ENCODE measurements at places on chromosomes 13 and 19.
A peak's percentile ranks its signal among the peaks of the same experiment; 100 is the strongest.

GRCh38 chr13:36445891-36446351 is 13.6 kb downstream of the CCNA1 start:
- DNase-seq, result no peak

- no peak for DNase-seq
Observed at GRCh38 chr19:55673889-55674288, 1.1 kb upstream of the EPN1 start.

DNA sequence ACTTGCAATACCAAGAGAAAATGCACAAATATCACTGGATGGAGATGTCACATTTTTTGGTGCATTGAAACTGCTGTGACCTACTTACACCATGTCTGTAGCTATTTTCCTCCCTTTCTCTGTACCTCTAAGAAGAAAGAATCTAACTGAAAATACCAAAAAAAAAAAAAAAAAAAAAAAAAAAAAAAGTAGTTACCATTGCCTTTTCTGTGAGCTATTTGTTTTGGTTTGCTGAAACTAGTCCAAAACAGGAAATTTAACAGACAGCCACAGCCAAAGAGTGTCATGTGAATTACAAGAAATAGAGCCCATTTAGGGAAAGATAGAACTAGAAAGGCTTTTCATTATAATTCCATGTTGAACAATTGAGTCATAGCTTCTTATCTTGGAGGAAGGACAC is 37.3 kb downstream of the TNFSF13B start:
- no peak for DNase-seq

DNA sequence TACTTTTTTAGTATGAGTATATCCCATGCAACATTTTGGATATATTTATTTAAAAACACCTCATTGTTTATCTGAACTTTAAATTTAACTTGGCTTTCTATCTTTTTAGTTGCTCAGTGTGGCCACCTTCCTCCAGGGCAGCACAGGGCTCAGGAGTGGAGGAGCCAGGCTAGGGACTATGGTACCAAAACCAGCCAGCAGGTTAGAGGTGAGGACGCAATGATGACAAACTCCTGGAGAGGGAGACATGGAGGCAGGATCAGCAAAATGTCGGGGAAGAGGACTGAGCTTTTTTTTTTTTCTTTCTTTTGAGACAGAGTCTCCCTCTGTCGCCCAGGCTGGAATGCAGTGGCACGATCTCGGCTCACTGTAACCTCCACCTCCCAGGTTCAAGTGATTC is 29.6 kb upstream of the CALM3 start:
- no peak for DNase-seq

DNA sequence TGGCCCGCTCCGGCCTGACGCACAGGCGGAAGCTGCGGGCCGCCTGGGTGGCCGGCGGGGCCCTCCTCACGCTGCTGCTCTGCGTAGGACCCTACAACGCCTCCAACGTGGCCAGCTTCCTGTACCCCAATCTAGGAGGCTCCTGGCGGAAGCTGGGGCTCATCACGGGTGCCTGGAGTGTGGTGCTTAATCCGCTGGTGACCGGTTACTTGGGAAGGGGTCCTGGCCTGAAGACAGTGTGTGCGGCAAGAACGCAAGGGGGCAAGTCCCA is 4.4 kb downstream of the FFAR1 start:
- no peak for DNase-seq

DNA sequence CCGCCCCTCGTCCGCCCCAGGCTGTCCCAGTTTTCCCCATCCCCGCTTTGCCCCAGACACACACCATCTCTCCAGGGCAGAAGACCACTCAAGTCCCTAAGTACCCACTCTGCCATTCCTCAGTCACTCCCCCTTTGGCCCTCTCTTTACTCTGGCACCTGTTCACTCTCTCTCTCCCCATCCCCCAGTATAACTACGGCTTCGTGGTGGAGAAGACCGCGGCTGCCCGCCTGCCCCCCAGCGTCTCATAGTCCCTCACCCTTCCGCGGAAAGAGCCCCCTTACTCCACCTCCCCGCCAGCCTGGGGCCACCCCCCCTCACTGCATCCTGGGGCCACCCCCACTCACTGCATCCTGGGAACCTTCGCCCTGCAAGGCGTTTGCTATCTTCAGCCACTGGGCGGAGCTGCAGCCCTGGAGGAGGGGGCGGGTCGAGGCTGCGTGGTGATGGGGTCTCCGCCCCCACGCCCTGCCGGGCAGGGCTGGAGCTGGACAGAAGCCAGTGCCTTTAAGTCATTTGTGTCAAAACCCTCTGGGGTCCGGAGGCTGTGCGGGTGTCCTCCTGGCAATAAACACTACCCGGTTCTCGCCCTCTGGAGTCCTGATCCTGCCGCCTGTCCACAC is 5.0 kb downstream of the MVB12A start:
- DNase-seq, result no peak

DNA sequence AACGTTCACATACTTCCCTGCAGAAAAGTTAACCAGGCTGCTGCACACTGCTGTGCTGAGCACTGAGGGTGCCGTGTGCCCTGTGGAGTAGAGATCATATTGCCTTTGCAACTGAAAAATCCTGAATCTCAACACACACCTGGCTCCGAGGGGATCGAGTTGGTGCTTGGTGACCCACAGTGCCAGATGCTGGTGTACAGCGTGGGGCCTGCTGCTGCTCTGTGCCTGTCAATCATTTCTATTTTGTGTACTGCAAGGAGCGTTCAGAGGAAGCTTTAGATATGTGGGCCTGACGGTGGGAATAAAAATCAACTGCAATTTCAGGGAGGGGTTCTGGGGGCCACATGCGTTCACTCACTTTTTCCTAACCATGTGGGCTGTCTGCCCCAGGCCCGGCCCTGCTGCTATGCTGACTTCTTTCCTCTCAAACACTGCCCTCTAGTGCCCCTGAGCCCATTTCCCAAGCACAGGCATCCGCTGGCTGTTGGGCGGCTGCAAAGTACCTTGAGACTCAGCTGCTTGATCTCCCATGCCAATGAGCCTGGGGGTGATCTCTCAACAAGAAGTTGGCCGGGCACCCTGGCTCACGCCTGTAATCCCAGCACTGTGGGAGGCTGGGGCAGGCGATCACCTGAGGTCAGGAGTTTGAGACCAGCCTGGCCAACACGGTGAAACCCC is 9.7 kb upstream of the LENG8 start:
- DNase-seq, result peak; percentile 28

- peak; percentile 20 for DNase-seq
Observed at GRCh38 chr13:71865874-71866334, 1.1 kb downstream of the DACH1 start.

DNA sequence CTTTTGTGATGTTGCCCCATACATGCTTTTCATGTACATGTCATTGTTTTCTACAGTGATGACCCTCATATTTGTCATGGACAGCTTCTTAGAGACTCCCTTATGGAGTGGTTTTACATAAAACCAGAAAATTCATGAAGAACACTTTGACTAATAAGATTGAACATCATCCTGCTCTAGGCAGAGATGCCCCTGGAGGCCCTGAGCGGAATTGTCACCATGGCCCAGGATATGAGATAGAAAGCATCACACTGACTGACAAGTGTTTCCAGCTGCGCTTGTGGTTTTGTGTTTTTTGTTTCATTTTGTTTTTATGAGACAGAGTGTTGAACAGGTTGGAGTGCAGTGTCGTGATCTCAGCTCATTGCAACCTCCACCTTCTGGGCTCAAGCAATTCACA is 22.2 kb downstream of the ZNF701 start:
- DNase-seq, result no peak

DNA sequence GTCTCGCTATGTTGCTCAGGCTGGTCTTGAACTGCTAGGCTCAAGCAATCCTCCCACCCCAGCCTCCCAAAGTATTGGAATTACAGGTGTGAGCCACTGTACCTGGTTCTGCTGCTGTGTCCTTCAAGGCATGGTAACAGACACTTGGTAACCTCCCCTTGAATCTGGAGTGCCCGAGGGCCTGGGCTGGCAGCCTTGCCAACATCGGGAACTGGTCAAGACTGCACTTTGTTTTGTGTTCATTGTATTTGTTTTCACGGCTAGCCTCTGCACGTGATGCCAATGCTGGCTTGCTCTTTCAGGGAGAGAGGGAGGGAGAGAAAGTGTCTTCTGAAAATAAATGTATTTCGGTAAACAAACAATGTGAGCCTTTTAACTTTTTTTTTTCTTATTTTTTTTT is 12.0 kb downstream of the CERS4 start:
- no peak for DNase-seq

DNA sequence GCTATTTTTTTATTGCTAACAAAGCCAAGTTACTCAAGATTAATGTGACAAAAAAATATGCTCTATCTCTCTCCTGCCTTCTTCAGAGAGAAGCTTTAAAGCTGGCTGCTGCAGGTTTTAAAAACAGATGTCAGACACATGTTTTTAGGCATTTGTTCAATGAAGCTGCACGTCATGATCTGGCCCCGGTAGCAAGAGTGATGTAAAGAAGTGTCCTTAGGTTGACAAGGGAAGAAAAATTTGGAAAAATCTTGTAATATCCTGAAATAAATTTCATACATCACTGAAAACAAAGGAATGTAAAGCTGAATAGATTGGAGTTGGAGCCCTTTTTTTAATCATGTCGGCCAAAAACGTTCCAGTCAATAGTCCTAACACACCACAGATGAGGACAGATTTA is 531.4 kb upstream of the NBEA start:
- DNase-seq, result peak; percentile 29

GRCh38 chr19:19900139-19900728 is 512 bp upstream of the ZNF93 start:
- peak; percentile 91 for DNase-seq

DNA sequence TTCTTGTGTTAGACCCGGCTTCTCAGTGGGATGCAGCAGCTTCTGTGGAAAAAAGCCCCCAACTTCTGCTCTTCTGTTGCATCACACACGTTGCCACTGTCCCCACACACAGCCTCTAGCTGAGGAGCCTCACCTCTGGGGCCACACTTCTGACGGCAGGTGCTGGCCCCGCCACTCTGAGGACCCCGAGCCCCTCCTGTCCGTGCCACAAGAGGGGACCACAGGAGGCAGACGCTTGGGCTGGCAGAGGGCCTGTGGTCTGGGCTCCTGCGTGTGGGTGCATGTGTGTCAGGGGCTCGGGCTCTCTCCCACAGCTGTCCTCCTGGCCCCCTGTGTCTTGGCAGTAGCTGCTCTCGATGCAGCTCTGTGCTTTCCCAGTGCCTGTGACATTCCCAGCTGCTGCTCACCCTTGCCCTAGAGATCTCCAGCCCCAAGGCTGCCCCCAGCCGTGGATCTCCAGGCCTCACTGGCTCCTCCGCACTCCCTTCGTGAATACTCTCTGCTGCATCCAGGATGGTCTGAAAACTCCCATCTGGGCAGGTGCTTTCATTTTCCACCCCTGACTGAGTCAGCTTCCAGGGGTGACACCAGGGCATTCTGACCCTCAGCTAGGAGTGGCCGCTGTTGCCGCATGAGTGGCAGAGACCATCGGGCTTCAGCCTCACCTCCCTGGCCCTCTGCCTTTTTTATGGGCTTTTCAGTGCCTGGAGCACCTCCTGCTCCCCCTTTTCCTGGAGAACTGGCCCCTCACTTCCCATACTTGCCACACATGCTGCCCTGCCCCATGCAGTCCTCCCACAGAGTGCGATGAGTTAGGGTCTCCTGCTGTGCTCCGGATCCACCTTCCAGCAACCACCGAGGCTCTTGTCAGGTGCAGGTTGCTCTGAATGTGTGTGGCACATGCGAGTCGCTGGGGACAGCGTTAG is 13.7 kb downstream of the MAU2 start:
- no peak for DNase-seq

DNA sequence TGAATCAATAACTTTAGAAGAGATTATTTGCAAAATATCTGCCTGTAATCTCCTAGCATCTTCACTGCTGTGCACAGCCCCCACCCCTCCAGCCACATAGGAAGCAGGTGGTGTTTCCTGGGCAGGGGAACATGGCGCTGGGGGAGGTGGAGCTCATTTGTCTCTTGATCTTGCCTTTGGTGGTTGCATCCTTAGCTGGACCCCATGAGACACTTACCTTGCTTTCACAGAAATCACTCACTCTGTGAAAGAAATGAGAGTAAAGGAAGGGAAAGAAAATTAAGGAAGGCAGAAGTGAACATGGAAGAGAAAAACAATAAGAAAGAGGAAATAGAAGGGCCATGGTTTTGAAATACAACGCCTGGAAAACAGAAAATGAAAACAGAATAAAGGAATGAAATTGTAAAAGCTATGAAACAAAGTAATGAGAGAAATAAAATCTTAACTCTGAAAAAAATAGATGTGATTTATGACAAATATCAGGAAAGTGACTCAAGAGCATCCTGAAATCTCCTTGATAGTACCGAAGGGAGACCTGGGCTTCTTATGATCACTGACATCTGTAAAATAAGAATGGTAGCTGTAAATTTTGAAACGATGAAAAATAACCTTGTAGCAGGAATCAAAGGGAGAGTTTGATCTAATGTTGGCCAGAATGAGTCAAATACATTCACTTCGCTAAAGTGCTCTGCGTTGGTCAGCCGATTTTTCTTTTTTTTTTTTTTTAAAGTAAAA is 17.2 kb upstream of the RNASEH2B start:
- DNase-seq, result no peak

DNA sequence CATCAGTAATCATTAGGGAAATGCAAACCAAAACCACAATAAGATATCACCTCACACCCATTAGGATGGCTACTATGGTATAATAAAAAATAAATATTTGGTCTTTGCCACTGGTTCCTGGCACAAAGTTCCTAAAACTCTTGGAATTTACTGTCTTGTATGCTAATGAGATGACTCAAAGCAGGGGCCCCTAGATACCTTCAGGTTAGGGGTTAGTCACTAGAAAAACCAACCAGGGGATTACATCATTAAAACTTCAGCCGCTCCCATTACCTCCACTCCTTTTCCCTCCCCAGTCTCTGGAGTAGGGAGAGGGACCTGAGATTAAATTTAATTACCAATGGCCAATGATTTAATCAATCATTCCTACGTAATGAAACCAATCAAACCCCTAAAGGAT is 49.6 kb downstream of the THSD1 start:
- DNase-seq, result peak; percentile 86

GRCh38 chr13:27969082-27969865 is at the start of gene CDX2:
TSS of gene CDX2 (minus strand) at chr13:27969315. CDS start at chr13:27969006, 309 bp downstream.
- no peak for DNase-seq

All from fibroblast of lung (primary cell).